ENCODE measurements at places on chromosomes 4 and X. TPM values are rescaled to one million over a fixed set of nuclear protein-coding genes. Genes with fewer than 3 reads are reported as not detected.
A peak's percentile ranks its signal among the peaks of the same experiment; 100 is the strongest.

The CCSER1 gene
- total RNA-seq: 1.2 TPM

DNA sequence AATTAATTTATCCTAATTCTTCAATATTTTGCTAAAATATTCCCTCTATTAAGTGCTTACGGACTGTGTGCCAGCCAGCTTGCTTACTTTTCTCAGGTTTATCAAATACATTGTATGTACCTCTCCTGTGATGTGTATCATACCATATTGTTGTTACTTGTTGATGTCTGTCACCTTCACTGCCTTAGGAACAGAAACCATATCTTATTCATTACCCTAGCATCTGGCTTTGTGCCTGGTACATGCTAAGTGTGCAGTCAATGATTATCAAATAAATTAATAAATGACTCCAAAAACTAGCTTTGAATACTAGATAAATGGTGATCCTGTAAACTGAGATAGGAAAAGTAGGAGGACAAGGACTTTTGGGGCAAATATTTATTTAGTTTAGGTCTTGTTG lies 6.9 kb downstream of the CLCN3 start:
- H3K27ac ChIP-seq: no peak overlapping the region
- H3K4me1 ChIP-seq: no peaks in the 10 kb centered on the region
- H3K27me3 ChIP-seq: no peaks in the 10 kb centered on the region
- DNase-seq: no peak
- no peak overlapping the region for H3K4me3 ChIP-seq
- H3K36me3 ChIP-seq: no peaks in the 10 kb centered on the region

- no peaks in the 10 kb centered on the region for H3K4me1 ChIP-seq
- no peaks in the 10 kb centered on the region for H3K27me3 ChIP-seq
- DNase-seq: no peak
- no peaks in the 10 kb centered on the region for H3K36me3 ChIP-seq
- no peak overlapping the region for H3K27ac ChIP-seq
Measured at GRCh38 chr4:147056940-147057610, 111.4 kb upstream of the TTC29 start.

GRCh38 chr4:81471588-81472280 lies at the start of gene RASGEF1B:
RASGEF1B (minus strand) TSS chr4:81471907; CDS start chr4:81459508, 12,399 bp downstream.
- DNase-seq: peak; percentile 16
- no peaks in the 10 kb centered on the region for H3K36me3 ChIP-seq
- peak within 1 kb of the TSS; percentile 63 for H3K4me3 ChIP-seq
- peaks cover 4% of the 10 kb centered on the region for H3K27me3 ChIP-seq

GRCh38 chrX:105745863-105746262 lies 76.5 kb upstream of the NRK start:
- H3K4me3 ChIP-seq: no peak overlapping the region
- no peak overlapping the region for H3K27ac ChIP-seq
- H3K36me3 ChIP-seq: no peaks in the 10 kb centered on the region
- no peaks in the 10 kb centered on the region for H3K27me3 ChIP-seq
- no peak for DNase-seq
- H3K4me1 ChIP-seq: no peaks in the 10 kb centered on the region

The TSPYL2 gene
- total RNA-seq: 16.1 TPM

The MUC7 gene
- not detected for total RNA-seq

DNA sequence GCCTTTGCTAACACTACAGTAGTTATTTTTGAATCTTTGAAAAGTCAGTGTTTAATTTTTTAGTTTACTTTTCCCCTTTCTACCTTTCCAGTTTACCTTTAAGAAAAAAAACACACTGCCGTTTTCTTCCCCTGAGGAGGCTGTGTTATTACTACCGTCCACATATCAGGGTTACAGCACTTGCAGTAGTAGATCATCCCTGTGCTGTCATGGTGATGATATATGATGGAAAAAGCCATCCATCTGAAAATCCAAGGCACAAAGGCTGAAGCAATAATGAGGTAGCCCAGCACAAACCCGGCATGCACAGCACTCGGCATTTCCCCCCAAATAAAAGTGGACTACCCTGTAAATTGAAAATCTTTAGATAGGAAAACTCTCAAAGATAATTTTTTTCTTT lies 258.7 kb downstream of the CXXC4 start:
- no peaks in the 10 kb centered on the region for H3K36me3 ChIP-seq
- H3K27me3 ChIP-seq: no peaks in the 10 kb centered on the region
- no peak overlapping the region for H3K4me3 ChIP-seq

DNA sequence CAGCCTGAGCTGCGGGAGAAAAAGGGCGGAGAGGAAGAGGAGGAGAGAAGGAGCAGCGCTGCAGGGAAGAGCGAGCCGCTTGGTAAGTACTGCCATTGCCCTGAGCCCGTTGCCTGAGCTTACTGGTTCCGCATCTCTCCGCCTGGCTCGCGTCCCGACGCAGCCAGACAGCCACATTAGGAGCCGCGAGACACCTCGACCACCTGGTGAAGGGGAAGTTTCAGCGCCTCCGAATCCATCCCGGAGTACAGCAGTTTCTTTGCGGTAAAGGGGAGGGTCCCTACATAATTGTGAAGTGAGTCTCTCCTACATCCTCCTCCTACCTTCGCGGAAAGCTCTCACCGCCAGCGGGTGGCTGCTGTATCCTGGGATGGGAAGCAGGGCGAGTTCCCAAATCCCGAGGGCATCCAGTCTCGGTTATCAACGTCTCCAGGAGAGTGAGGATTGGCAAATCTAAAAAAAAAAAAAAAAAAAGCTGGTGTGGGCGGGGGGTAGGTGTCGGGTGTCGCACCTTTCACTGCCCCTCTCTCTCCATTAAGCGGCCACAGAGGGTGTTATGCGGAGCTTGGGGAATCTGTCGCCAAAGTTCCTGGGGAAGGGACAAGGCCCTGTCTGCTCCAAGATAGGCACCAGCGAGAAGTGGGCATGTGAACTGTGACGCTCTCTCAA lies 7.9 kb downstream of the TBX22 start:
- H3K36me3 ChIP-seq: no peaks in the 10 kb centered on the region
- no peaks in the 10 kb centered on the region for H3K27me3 ChIP-seq
- H3K4me3 ChIP-seq: no peak overlapping the region
- DNase-seq: no peak
- no peaks in the 10 kb centered on the region for H3K4me1 ChIP-seq

- no peak overlapping the region for H3K4me3 ChIP-seq
- no peaks in the 10 kb centered on the region for H3K4me1 ChIP-seq
Measured at GRCh38 chrX:150767045-150767395, 73.8 kb downstream of the MTMR1 start.

The EPHA5 gene
- not detected for total RNA-seq

The TCEAL9 gene
- total RNA-seq: 0.69 TPM

DNA sequence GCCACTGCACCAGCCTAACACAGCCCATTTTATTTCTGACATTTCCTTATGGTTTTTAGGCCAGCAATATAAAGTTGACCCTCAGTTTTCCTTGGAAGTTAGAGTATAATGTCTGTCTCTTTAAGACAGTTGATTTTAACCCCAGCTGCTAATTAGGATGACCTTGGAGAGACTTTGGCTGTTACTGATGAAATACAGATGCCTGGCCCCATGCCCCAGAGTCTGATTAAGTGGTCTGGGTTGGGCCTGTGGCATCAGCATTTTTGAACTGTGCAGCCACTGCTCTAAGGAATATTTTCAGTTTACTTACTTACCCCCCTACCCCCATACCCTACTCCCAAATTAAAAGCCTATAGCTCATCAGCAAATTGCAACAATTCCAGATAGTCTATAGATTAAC lies 85.8 kb downstream of the DCLK2 start:
- no peaks in the 10 kb centered on the region for H3K4me1 ChIP-seq
- DNase-seq: no peak
- H3K4me3 ChIP-seq: no peak overlapping the region

- H3K27ac ChIP-seq: no peak overlapping the region
- DNase-seq: peak; percentile 37
- H3K4me1 ChIP-seq: no peaks in the 10 kb centered on the region
- no peak overlapping the region for H3K4me3 ChIP-seq
- no peaks in the 10 kb centered on the region for H3K36me3 ChIP-seq
Measured at GRCh38 chr4:104941661-104942062, 205.0 kb upstream of the TET2 start.

The TMPRSS11F gene
- not detected for total RNA-seq

GRCh38 chr4:107834241-107834794 lies 9.6 kb downstream of the SGMS2 start:
- H3K27ac ChIP-seq: no peak overlapping the region
- H3K4me3 ChIP-seq: no peak overlapping the region
- H3K4me1 ChIP-seq: no peaks in the 10 kb centered on the region
- H3K27me3 ChIP-seq: no peaks in the 10 kb centered on the region
- no peaks in the 10 kb centered on the region for H3K36me3 ChIP-seq

DNA sequence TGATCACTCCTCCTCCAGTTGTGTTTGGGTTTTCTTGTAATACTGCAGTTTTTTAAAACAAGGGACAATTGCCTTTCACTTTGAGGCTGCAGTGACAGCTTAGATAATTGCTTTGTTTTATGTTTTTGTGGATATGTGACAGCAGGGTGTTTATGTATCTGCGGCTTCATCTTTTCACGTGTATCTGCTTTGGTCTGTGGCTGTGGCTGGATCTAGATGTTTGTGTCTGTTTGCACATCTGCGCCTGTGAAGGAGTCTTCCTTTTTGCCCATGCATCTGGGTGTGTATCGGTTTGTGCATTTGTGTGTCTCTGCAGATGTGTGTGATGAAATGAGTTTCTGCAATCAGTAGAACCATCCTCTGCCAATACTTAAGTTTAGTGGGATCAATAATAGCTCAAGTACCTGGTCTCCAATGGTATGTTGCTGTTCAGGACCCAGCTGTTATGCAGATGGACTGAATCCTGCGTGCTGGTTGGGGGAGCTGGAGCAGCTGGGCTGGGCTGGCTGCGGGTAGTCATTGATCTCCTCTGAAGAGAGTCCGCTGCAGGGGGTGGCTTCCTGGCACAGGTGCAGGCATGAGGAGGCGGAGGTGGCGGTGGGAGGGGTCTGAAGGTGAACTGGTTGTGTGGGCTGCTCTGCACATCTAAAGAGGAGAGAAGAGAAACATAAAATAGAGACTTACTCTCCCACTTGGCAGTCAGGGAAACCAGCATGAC lies 390.3 kb downstream of the SH2D1A start:
- DNase-seq: no peak
- H3K4me3 ChIP-seq: no peak overlapping the region
- no peaks in the 10 kb centered on the region for H3K27me3 ChIP-seq
- no peaks in the 10 kb centered on the region for H3K4me1 ChIP-seq
- H3K27ac ChIP-seq: no peak overlapping the region
- no peaks in the 10 kb centered on the region for H3K36me3 ChIP-seq

- no peak overlapping the region for H3K27ac ChIP-seq
- peaks cover 19% of the 10 kb centered on the region for H3K4me1 ChIP-seq
- H3K27me3 ChIP-seq: no peaks in the 10 kb centered on the region
- no peaks in the 10 kb centered on the region for H3K36me3 ChIP-seq
- no peak overlapping the region for H3K4me3 ChIP-seq
- DNase-seq: no peak
Measured at GRCh38 chr4:139267301-139267700, 12.7 kb downstream of the MGARP start.

- no peaks in the 10 kb centered on the region for H3K36me3 ChIP-seq
- H3K4me1 ChIP-seq: no peaks in the 10 kb centered on the region
- no peak for DNase-seq
- H3K27ac ChIP-seq: no peak overlapping the region
- no peak overlapping the region for H3K4me3 ChIP-seq
- H3K27me3 ChIP-seq: no peaks in the 10 kb centered on the region
Measured at GRCh38 chrX:124208660-124209059, 123.8 kb upstream of the TEX13D start.

The AMTN gene
- total RNA-seq: not detected

DNA sequence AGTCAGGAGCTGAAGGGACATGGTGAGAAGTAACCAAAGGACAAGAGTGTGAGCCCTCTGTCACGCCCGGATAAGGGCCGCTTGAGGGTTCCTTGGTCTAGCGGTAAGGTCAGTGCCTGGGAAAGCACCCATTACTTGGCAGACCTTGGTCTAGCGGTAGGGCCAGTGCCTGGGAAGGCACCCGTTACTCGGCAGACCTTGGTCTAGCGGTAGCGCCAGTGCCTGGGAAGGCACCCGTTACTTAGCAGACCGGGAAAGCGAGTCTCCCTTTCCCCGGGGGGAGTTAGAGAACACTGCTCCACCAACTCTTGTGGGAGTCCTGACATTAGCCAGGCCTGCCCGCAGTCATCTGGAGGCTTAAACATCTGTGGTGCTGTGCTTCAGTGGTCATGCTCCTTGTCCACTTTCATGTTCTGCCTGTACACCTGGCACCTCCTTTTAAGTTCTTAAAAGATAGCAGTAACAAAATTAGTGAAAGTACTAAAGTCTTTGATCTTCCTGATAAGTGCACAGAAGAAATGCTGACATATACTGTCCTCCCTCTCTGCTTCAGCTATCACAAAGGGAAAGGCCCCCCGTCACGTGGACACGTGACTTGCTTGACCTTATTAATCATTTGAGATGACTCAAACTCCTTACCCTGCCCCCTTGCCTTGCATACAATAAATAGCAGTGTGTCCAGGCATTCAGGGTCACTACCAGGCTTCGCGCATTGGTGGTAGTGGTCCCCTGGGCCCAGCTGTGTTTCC lies 9.3 kb upstream of the SEC24B start:
- no peak overlapping the region for H3K27ac ChIP-seq
- no peak overlapping the region for H3K4me3 ChIP-seq
- no peaks in the 10 kb centered on the region for H3K27me3 ChIP-seq
- H3K4me1 ChIP-seq: no peaks in the 10 kb centered on the region
- no peaks in the 10 kb centered on the region for H3K36me3 ChIP-seq

DNA sequence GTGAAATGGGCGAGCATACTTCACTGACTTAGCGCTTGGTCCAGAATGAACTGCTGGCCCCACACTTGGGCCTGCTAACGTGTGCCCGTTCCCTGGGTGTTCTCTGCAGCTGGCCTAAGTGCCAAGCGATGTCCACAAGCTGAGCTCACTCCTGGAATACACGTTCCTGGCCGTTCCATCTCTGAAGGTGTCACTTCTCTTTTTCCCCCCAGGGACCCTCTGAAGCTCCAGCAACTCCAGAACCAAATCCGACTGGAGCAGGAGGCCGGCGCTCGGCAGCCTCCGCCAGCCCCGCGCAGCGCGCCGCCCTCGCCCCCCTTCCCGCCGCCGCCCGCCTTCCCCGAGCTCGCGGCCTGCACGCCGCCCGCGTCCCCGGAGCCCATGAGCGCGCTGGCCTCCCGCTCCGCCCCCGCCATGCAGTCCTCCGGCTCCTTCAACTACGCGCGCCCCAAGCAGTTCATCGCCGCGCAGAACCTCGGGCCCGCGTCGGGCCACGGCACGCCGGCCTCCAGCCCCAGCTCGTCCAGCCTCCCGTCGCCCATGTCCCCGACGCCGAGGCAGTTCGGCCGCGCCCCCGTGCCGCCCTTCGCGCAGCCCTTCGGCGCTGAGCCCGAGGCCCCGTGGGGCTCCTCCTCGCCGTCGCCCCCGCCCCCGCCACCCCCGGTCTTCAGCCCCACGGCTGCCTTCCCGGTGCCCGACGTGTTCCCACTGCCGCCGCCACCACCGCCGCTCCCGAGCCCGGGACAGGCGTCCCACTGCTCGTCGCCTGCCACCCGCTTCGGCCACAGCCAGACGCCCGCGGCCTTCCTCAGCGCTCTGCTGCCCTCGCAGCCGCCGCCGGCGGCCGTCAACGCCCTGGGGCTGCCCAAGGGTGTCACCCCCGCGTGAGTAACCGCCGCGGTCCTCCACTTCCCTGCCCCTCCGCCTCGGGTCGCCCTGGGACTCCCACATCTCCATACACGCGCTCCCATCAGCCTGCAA lies 132.3 kb downstream of the CBR4 start:
- H3K36me3 ChIP-seq: no peaks in the 10 kb centered on the region
- no peak for DNase-seq
- H3K4me1 ChIP-seq: 0 out of 2 replicates have a peak, but pooled peaks cover 4% of the 10 kb centered on the region
- H3K27ac ChIP-seq: no peak overlapping the region

GRCh38 chr4:134024251-134024650 lies 177.3 kb downstream of the PABPC4L start:
- no peak overlapping the region for H3K27ac ChIP-seq
- H3K4me1 ChIP-seq: no peaks in the 10 kb centered on the region
- no peak overlapping the region for H3K4me3 ChIP-seq
- DNase-seq: no peak
- H3K27me3 ChIP-seq: no peaks in the 10 kb centered on the region

- no peak for DNase-seq
- no peak overlapping the region for H3K27ac ChIP-seq
- H3K36me3 ChIP-seq: no peaks in the 10 kb centered on the region
Measured at GRCh38 chr4:95158626-95159025, 390.1 kb downstream of the UNC5C start.

The PDGFRA gene
- 0.40 TPM for total RNA-seq
